ENCODE measurements at places on chromosomes 1 and 21.

DNA sequence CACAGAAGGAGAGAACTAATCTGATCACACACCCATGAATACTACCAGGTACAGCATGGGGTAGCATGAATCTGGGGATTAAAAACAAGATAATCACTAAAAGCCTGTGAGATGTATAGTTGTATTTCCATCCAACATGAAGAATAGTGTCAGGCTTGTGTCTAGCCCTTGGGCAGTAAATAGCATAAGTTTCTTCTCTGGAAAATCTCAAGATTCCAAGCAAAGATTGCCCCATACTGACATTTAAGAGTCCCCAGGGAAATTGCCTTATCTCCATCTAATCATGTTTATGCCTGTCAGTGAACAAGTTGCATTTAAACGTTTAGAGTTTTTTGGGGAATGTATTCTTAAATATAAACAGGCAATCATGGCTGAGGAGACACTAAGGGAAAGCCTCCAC, 109.2 kb upstream of the SERTAD4 start:
- DNase-seq = no peak

GRCh38 chr1:149967041-149967440, 30.4 kb upstream of the MTMR11 start:
- no peak for DNase-seq

DNA sequence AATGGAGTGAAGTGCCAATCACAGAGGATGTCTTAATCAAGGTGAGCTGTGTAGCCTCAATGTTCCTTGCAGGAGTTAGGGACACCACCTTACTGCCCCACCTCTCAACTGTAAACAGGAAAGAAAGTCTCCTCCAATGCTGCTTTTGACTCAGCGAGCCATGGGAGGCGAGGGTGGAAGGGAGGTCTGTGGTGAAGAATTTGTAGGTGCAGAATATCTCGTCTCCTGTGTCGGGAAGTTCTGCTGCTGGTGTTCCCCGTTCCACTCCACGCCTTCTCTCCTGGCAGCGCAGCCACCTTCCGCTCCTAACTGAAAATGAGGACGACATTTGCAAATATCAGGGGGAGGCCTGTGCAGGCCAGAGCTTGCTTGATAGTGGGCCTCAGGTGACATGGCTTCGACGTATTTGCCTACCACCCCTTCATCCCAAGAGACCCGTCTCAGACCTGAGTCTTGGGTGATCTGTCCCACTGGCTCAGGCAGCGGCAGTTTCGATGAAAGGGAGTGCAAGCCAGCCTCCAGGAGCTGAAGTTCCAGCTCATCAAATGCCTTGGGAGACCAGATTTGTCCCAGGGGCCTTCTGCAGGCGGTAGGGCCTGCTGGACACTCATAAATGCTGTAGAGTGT, 368.3 kb upstream of the C1orf174 start:
- DNase-seq = no peak

- no peak for DNase-seq
Observed at GRCh38 chr1:42392255-42392654, 11.7 kb downstream of the RIMKLA start.

DNA sequence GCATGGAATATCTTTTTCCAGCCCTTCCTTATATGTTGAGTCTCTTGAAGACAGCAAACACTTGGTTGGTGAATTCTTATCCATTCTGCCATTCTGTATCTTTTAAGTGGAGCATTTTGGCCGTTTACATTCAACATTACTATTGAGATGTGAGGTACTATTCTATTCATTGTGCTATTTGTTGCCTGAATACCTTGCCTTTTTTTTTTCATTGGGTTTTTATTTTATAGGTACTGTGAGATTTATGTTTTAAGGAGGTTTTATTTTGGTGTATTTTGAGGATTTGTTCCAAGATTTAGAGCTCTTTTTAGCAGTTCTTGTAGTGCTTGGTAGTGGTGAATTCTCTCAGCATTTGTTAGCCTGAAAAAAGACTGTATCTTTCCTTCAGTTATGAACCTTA, 60.6 kb upstream of the ASPM start:
- DNase-seq = no peak

DNA sequence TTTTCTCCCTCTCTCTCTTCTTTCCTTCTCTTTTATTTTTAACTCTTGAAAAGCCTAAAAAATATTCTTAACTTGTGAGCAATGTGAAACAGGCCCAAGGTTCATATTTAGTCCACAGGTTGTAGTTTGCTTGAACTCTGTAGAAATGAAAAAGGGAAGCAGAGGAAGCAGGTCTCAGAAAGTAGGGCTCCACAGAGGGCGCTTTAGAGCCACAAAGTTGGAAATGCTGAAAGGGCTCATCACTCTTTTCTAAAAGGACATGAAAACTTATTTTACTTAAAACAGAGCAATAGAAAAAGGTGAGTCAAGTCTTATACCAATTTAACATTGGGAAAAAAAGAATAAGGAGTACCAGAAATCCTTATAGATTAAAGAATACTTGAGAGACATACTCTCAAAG, 247.0 kb downstream of the USP25 start:
- DNase-seq = no peak

DNA sequence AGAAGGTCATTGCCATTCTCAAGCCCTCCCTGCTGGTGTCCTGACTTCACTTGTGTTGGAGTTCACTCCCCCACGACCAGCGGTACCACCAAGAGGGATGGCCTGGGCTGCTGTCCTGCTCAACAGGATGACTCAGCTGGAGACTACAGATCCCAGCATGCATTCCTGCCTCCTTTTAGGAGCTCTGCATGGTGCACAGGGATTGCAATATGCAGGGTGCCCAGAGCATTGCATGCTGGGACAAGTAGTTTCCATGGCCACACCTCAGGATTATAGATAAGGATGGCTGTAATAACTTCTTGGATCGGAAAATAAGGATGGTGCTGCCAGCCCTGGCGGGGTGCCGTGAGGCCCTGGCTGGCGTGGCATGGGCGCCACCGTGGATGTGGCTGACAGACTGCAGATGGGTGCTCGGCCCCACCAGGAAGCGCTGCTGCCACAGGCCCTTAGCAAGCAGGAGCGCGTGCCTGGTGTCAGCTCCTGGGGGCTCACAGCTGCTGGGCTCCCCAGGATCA, 150.0 kb downstream of the CASZ1 start:
- DNase-seq = peak; percentile 44

- no peak for DNase-seq
Observed at GRCh38 chr1:154955718-154956543, at the start of gene PBXIP1. PBXIP1 (minus strand) TSS chr1:154956099; CDS start chr1:154953721, 2,378 bp downstream.
